ENCODE measurements at places on chromosomes 7 and 10. TPM values are rescaled to one million over a fixed set of nuclear protein-coding genes. Genes with fewer than 3 reads are reported as not detected.

Gene SPDYE18
- total RNA-seq: 0.37 TPM

Gene ZNF503
- 18.3 TPM for total RNA-seq

Gene MAT1A
- total RNA-seq: 10.5 TPM

Gene BTBD16
- total RNA-seq: not detected

Gene KIN
- total RNA-seq: 3.3 TPM

Gene SPAM1
- total RNA-seq: not detected

- no peaks in the 10 kb centered on the region for H3K4me1 ChIP-seq
- DNase-seq: no peak
- no peaks in the 10 kb centered on the region for H3K27me3 ChIP-seq
- no peaks in the 10 kb centered on the region for H3K36me3 ChIP-seq
- H3K4me3 ChIP-seq: no peak overlapping the region
These were observed 5.8 kb downstream of the UNC5B start for GRCh38 chr10:71218046-71218650.

DNA sequence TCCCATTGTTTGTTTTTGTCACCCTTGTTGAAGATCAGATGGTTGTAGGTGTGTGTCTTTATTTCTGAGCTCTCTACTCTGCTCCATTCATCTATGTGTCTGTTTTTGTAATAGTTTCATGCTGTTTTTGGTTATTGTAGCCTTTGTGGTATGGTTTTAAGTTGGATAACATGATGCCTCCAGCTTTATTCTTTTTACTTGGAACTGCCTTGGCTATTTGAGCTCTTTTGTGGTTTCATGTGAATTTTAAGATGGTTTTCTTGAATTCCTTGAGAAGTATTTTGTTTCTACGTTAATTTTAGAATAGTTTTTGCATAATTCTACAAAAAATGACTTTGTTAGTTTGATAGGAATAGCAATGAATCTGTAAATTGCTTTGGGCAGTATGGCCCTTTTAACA is 170.0 kb upstream of the IGFBP3 start:
- H3K4me3 ChIP-seq: no peak overlapping the region
- no peak for DNase-seq
- H3K27me3 ChIP-seq: no peaks in the 10 kb centered on the region
- no peaks in the 10 kb centered on the region for H3K36me3 ChIP-seq

DNA sequence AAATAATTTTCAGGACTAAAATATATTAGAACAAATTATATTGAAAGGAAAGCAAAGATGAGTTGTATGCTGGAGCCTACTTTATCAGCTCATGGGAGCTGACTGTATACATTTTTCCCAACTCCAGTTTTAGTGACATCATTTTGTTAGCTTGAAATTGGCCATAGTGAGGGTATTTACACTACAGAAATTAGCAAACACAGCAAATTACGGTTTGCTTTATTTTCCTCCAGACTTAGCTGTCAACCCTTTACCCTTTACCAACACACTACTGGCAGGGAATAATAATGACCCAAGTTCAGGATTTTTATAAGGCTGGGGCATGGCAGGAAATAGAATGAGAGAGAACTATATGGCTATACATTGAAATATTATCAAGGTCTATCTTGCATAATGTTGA is 120.3 kb upstream of the PRSS1 start:
- H3K27me3 ChIP-seq: no peaks in the 10 kb centered on the region
- H3K27ac ChIP-seq: no peak overlapping the region
- DNase-seq: no peak
- H3K4me3 ChIP-seq: no peak overlapping the region
- H3K36me3 ChIP-seq: no peaks in the 10 kb centered on the region

GRCh38 chr7:111038185-111038584 is 52.7 kb upstream of the LRRN3 start:
- H3K27me3 ChIP-seq: no peaks in the 10 kb centered on the region
- H3K4me3 ChIP-seq: no peak overlapping the region
- no peak for DNase-seq
- no peak overlapping the region for H3K27ac ChIP-seq
- H3K36me3 ChIP-seq: no peaks in the 10 kb centered on the region
- no peaks in the 10 kb centered on the region for H3K4me1 ChIP-seq

DNA sequence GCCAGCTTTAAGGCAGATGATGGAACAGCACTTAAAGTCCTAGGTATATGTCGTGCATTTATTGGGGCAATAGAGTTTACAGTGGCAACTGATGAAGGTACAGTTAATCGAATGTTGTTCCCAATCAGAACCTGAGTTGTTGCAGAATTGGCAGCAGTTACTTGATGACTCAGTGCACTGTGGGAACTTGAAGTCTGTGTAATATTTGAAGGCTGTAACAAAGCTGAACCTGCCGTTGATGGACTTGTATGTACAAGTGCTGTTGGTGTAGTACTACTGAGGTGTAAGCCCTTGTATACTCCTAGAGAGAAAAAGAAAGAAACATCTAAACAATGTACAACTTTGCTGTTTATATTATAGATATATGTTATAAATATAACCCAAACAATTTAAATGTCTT is 75.3 kb downstream of the EPC1 start:
- peaks cover 17% of the 10 kb centered on the region for H3K36me3 ChIP-seq
- no peak overlapping the region for H3K27ac ChIP-seq
- H3K4me1 ChIP-seq: peaks cover 11% of the 10 kb centered on the region

GRCh38 chr7:42733040-42733439 is 178.8 kb downstream of the C7orf25 start:
- H3K27ac ChIP-seq: no peak overlapping the region
- no peaks in the 10 kb centered on the region for H3K27me3 ChIP-seq
- H3K4me1 ChIP-seq: no peaks in the 10 kb centered on the region
- no peak for DNase-seq

DNA sequence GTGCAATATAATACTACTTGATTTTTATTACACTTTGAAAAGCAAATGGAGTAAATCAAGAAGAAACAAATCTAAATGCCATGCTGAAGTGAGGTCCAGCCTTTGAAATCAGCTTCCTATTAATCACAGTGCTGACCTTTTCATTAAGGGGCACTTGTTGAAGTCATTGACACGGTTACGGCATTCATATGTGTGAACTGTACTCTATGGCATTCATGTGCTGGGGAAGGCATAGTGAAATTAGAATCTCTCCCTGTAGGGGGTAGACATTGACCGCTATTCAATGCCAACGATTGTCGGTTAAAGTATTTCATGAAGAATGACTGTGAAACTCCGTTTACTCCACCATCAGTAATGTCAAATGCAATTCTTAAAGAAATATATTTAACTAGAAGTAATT is 296.1 kb upstream of the SEMA3A start:
- H3K4me3 ChIP-seq: no peak overlapping the region
- no peaks in the 10 kb centered on the region for H3K36me3 ChIP-seq
- H3K27ac ChIP-seq: no peak overlapping the region
- H3K27me3 ChIP-seq: no peaks in the 10 kb centered on the region
- DNase-seq: no peak

DNA sequence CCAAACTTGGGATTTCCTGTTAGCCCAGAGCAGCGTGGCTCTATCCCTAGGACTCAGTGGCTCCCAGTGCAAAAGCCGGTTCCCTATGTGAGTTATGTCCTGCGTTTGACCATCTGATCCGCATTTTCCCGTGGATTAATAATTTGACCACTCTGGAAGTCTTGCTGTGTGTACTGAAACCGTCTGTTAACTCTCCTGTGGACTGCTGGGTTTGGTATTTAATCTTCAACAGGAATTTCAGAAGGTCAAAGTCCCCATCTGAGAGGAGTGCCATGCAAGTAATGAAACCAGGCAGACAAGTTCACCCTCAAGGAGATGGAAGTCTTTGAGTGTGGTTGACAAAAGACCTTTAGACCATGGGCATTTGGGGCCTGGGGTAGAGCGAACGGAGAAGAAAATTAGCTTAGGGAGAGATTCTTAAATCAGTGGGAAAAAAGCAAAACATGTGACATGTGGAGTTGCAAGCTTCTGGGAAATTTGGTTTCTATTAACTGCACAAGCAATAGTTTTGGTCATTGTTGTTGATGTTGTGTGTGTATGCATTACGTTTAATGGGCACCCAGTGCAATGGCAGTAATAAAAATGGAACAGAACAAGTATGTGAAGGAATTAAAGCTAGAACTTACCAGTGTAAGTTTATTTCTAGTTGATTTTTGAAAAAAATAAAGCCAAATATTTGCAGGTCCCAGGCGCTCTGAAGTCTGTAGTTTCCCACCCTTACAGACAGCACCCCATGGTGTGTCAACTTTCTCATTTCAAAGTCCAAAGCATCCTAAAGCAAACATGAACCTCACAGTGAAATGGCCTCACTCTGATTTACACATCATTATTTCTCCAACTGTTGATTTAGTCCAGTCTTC is 38.2 kb downstream of the LYZL1 start:
- no peaks in the 10 kb centered on the region for H3K36me3 ChIP-seq
- H3K27me3 ChIP-seq: no peaks in the 10 kb centered on the region
- no peak overlapping the region for H3K4me3 ChIP-seq
- no peak for DNase-seq

DNA sequence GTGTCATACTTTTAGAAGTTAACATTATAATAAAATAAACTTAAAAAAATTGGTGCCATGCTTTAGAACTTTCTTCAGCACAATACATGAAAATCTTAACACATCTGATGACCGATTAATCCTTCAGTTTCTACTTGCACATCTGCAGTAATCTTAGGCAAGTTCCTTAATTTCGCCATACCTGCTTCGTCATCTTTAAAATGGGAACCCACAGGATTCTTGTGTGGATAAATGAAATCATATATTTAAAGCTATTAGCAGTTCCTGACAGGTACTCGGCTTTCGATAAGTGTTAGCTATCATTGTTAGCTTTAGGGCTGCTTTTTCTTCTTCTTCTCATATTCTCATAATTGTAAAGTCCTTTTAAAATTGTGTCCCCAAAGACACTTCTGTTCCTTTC is 907 bp upstream of the VPS50 start:
- peak overlapping the region; percentile 68 for H3K4me3 ChIP-seq
- no peaks in the 10 kb centered on the region for H3K27me3 ChIP-seq
- peaks cover 13% of the 10 kb centered on the region for H3K4me1 ChIP-seq
- DNase-seq: no peak

- H3K27me3 ChIP-seq: no peaks in the 10 kb centered on the region
- no peak overlapping the region for H3K4me3 ChIP-seq
- no peak overlapping the region for H3K27ac ChIP-seq
- no peaks in the 10 kb centered on the region for H3K4me1 ChIP-seq
- no peak for DNase-seq
These were observed 49.9 kb downstream of the ZRANB1 start for GRCh38 chr10:124991835-124992234.

DNA sequence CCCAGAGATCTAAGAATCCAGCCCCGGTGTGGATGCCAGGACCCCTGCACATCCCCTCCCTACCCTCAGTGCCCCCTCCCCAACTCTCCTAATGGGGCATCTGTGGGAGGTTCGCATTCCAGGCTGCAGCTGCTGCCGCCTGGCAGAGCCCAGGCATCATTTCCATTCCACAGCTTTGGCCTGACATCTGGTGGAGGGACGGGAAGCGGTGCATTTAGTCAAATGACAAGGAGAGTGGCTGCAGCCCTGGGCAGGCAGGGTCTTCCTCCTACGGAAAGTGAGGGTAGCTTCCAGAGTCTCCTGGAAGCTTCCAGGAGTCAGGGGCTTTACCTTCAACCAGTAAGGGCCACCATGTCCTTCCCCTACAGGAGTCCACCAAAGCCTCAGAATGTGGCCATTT is 30.8 kb downstream of the PRLHR start:
- H3K27ac ChIP-seq: no peak overlapping the region
- H3K36me3 ChIP-seq: no peaks in the 10 kb centered on the region
- no peaks in the 10 kb centered on the region for H3K27me3 ChIP-seq
- H3K4me3 ChIP-seq: no peak overlapping the region
- no peak for DNase-seq
- H3K4me1 ChIP-seq: no peaks in the 10 kb centered on the region

GRCh38 chr7:155944901-155945300 is 132.6 kb upstream of the SHH start:
- no peak overlapping the region for H3K27ac ChIP-seq
- H3K36me3 ChIP-seq: no peaks in the 10 kb centered on the region
- H3K4me3 ChIP-seq: no peak overlapping the region
- DNase-seq: no peak
- H3K27me3 ChIP-seq: no peaks in the 10 kb centered on the region

- no peaks in the 10 kb centered on the region for H3K36me3 ChIP-seq
- no peak overlapping the region for H3K27ac ChIP-seq
- DNase-seq: no peak
- H3K4me1 ChIP-seq: no peaks in the 10 kb centered on the region
- no peaks in the 10 kb centered on the region for H3K27me3 ChIP-seq
- H3K4me3 ChIP-seq: no peak overlapping the region
These were observed 262.2 kb downstream of the CCSER2 start for GRCh38 chr10:84590327-84591193.

- peaks cover 14% of the 10 kb centered on the region for H3K4me1 ChIP-seq
- no peak overlapping the region for H3K4me3 ChIP-seq
- DNase-seq: no peak
- H3K36me3 ChIP-seq: no peaks in the 10 kb centered on the region
- no peak overlapping the region for H3K27ac ChIP-seq
These were observed 18.2 kb upstream of the PARP12 start for GRCh38 chr7:140080919-140081318.

- no peaks in the 10 kb centered on the region for H3K27me3 ChIP-seq
- H3K4me3 ChIP-seq: no peak overlapping the region
- no peaks in the 10 kb centered on the region for H3K4me1 ChIP-seq
- H3K27ac ChIP-seq: no peak overlapping the region
- no peaks in the 10 kb centered on the region for H3K36me3 ChIP-seq
These were observed 29.8 kb downstream of the ADAP1 start for GRCh38 chr7:924541-925231.

- no peaks in the 10 kb centered on the region for H3K4me1 ChIP-seq
- no peak for DNase-seq
- peak overlapping the region; percentile 13 for H3K27ac ChIP-seq
- H3K27me3 ChIP-seq: no peaks in the 10 kb centered on the region
- no peak overlapping the region for H3K4me3 ChIP-seq
These were observed 35.7 kb downstream of the CYP17A1 start for GRCh38 chr10:102801496-102801895.

DNA sequence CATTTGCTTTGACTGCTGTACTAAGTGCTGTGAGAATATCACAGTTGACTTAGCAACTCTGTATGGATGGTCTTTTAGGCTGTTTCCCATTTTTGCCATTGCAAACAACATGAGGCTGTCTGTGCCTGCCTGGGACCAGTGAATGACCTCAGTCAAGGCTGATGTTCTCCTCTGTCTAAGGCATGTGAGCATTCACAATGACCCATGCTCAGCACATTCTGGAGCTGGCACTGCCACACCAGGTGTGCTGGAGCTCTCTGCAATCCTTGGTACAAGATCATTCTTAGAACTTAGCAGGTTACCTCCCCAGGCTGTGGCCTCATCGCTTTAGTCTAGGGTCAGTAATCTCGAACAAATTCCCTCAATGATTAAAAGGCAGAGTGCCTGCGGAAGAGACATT is 61.9 kb downstream of the SH3PXD2A start:
- no peaks in the 10 kb centered on the region for H3K36me3 ChIP-seq
- DNase-seq: no peak
- H3K27ac ChIP-seq: no peak overlapping the region
- H3K4me3 ChIP-seq: no peak overlapping the region

- no peaks in the 10 kb centered on the region for H3K27me3 ChIP-seq
- H3K27ac ChIP-seq: no peak overlapping the region
- DNase-seq: no peak
- H3K36me3 ChIP-seq: peaks cover 1% of the 10 kb centered on the region
- peaks cover 33% of the 10 kb centered on the region for H3K4me1 ChIP-seq
These were observed 32.4 kb downstream of the KMT2E start for GRCh38 chr7:105046414-105046813.

Measured in pancreas (tissue), 10 donors.